Posterior cingulate gyrus (tissue), 11 donors: ENCODE measurements at places on chromosomes 7 and 10.

DNA sequence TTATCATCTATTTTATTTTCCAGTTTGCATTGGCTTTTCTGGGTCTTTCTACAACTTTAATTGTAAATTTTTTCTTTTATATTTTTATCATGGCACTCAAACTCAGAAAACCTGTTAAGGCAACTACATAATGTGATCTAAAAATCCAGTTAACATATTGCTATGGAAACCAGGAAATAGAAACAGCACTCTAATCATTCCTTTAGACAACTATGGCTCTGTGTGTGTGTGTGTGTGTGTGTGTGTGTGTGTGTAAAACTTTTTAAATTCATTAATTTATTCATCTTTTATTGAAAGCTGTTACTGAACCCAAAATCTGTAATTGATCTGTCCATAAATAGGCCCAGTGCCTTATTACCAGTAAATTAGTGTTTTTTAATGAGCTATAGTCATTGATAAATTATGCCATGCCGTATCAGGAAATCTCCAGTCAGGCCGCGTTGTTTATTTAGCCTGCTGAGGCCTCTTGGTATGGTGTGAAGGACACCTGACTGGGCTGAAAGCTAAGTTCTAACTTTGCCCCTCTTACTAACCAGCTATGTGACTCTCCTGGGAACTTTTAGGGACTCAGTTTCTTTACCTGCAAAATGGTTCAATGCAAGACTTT, 1.5 kb upstream of the MET start:
- no peak for DNase-seq

- DNase-seq = no peak
These were observed 143.3 kb downstream of the ANK3 start for GRCh38 chr10:60246382-60246781.

DNA sequence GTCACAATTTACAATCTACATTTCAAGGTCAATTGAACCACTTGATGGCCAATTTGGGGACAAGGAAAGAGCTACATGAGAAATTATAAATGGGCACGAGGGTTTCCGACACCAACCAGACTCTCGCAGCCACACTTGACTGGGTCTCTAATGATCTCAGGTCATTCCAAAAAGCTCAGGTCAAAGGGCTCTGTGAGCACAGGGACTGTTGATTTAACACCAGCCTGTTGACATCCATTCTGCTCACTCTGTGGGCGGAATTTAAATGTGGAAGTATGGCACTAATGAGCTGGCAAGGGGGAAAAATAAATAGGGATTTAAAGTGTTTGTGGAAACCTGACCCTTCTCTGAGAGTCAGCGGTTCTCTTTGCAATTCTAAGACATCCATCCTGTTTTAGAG, 810.7 kb upstream of the AUTS2 start:
- no peak for DNase-seq

GRCh38 chr10:66983475-66983818, 57.6 kb downstream of the LRRTM3 start:
- DNase-seq = no peak

DNA sequence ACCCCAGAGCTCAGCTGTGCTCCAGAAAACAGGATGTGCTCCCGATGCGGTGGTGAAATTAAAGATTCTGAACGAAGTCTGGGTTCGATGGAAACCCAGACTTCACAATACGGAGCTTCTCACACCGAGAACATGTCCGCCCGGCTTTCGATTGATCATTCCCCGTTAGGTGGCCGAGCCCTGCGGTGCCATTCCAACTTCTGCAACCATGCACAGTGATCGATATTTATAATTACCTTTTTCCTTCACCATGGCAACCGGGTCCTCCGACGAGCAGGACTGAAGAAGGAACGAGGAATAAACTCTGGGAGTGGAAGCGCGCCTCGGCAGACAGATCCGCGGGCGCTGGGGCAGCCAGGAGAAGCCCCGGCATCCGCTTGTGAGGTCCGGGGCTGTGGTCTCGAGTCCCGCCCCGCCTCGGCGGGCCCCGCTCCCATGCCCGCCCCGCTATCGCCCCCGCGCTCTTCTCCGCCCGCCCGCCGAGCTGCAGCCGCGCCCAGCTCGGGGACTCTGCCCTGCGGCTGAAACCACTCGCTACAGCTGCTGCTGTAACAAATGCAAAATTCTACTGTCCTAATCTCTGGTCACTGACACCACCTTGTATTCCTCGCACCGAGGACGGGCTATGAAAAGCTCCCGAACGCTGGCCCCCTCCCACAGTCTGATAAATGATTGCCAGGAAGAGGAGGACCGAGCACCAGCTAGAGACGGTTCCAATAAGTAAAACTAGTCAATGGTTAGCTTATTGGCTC, 26.2 kb downstream of the ABLIM1 start:
- peak; percentile 24 for DNase-seq

GRCh38 chr10:62992145-62992721, 140.9 kb upstream of the NRBF2 start:
- DNase-seq = no peak

GRCh38 chr10:25263931-25264330, 89.1 kb downstream of the GPR158 start:
- DNase-seq = no peak

- DNase-seq = no peak
These were observed 54.8 kb upstream of the RAB11FIP2 start for GRCh38 chr10:118101501-118101900.

DNA sequence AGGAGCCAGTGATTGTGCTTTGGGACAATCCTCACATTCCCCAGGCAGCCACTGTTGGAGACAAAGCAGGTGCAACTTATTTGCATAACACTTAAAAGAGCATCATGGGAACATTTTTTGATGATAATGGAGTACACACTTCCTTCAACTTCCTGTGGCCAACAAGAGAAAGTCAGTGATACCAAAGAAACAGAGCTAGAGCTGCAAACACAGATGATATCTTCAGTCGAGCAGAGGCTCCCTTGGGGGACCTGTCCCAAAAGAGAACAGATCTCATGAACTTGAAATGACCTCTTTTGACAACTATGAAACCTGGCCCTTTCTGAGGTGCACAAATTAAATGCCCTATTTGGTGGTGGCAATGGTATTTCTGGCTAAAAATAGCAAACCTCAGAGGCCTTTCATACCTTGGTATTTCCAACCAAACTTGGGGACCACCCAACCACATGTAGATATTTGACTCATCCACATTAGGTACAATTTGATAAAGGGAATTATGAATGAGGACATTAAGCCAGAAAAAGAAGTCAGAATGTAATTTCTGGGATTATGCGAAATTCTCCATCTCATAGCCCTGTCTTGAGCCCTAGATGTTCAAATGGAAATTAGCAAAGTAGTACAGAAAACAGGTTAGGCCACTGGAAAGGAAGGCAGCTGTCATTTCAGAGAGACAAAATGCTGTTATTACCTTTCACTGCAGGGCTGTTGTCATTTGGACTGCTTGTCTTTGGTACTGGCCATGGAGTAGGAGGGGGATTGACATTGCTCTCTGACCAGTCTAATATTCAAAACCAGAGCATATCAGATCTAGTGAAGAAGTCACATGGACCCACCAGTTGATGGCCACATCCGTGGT, 146.2 kb downstream of the ICA1 start:
- DNase-seq = no peak

GRCh38 chr7:100185726-100186125, 8.0 kb downstream of the STAG3 start:
- no peak for DNase-seq
